ENCODE measurements at places on chromosomes 3 and 15. TPM values are rescaled to one million over a fixed set of nuclear protein-coding genes. Genes with fewer than 3 reads are reported as not detected.
A peak's percentile ranks its signal among the peaks of the same experiment; 100 is the strongest.

DNA sequence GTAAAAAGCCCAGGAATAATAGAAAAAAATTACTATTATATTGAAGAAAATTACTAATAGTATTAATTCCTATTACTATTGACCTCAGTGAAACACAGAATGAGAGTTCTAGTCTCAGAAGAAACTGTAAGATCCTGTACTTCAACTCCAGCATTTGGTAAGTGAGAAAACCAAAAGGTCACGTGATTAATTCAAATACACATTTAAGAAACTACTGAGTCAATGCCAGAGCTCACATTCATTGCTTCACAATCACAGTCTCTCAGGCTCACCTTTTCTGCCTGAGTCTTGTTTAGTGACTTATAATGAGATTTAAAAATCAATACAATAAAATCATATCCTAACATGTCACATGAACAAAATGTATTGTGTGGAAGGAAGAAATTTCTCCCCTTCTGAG, 556.1 kb downstream of the FGF12 start:
- DNase-seq: no peak

- no peak for DNase-seq
Observed at GRCh38 chr3:32946973-32947788, 4.3 kb upstream of the CCR4 start.

DNA sequence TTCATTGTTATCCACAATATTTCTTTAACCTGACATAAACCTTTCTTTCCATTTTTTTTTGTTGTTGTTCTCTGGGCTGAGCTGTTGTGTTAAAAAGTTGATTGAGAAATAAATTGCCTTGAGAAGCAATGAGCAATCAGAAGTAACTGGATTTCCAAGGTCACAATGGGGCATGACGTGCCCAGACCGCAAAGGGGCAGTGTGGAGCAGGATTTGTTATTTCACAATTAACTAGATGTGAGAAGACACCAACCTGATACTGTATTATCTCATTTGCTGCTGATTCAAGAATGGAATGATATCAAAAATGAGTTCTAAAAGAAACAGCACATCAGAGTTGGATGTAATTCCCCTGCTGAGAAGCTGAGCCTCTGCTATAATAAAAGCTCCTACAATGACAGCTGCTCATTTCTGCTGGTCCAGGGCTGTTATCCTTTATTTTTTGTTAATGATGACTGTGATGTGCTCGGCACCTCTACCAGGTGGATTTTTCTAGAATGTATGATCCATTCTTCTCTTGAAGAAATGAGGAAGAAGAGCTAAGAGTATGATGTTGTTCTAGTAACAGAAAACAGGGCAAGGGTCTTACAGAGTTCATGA, 28.1 kb downstream of the CPNE4 start:
- DNase-seq: no peak

DNA sequence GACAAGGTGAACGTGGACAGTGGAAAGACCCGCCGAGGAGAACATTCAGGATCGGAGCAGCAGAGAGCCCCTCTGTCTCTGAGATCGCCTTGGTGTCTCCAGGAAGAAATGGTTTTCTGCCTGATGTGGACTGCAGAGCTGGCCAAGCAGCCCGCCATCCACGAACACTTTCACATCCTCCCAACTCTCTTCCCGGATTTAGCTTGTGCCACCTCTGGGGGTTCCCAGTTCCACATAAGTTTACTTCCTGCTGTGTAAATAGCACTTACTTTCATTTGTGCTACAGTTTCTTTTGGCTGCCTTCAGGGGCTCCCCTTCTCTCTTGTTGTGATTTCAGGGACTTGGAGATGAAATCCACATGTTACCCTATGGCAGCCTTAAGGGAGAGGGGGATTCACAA, 48.4 kb downstream of the SEMA5B start:
- no peak for DNase-seq

GRCh38 chr15:25783607-25784540, 79.3 kb downstream of the ATP10A start:
- no peak for DNase-seq

GRCh38 chr3:160951642-160952487, 153.3 kb downstream of the B3GALNT1 start:
- no peak for DNase-seq

GRCh38 chr3:65400899-65401298, 637.8 kb downstream of the MAGI1 start:
- DNase-seq: no peak

DNA sequence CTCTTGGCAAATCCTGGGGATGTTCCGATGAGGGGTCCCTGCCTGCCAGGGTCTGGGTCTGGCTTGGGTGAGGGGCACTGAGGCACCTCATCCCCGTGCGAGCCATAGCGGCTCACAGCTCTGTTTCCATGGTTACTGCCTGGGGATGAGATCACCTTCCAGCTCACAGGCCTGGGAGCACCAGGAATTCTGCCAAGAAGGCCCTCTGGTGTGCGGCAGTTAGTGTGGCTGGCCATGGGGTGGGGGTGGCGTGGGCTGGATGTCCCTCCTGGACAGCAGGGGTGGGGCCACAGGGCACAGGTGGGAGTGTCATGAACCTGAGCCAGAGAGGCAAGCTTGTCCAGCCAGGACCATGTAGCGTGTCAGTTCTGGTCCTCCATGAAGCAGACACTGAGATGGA, 22.1 kb upstream of the PRR23E start:
- peak; percentile 35 for DNase-seq

DNA sequence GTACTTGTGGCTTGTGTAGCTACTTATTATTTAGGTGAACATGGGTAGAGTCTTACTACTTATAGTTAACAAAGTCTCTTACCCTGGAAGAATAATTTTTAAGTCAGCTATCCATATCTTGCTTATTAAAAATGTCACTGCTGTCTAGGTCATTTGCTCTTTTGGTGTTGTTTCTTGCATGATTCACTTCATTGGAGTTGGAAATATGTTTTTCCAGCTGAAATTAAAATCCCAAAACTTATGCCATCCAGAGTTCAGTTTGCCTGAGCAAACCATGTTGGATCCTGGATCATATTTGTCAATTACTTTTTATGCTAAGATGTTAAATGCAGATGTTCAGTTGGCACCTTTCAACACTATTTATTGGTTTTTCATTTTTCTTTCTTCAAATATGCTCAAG, 421.0 kb upstream of the RBMS3 start:
- peak; percentile 19 for DNase-seq

DNA sequence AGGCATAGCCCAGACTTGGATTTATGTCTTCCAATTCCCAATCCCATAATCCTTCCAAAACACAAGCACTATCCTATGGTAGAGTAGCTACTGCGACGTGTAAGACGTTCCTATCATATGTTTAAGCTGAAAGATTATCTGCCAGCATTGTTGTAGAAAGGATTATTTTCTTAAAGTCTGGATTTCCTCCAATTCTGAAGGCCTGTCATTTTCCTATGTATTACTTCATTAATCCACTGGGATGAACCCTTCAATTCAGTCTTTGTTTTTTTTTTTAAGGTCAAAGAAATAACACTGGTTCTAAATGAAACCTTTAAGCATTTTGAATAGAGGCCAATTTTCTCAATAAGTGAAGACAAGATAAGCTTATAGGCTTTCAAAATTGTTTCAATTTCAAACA, 289.0 kb downstream of the SLC9A9 start:
- DNase-seq: no peak

DNA sequence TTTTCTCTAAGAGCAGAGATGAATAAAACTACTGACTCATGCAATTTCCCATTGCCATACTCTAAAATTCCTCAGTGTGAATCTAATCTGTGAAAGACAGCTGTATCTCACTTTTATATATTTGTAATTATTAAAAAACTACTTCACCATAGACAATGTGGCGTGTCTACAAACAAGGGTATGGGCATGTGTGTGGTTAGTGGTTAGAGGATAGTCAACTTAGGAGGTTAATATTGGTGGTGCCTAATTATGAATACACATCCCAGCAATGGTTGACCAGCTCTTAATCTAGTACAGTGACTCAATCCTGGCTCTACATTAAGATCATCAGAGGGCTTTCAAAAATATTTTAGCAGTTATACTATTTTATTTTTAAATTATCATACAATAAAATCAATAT, 94.5 kb downstream of the GOLIM4 start:
- no peak for DNase-seq

- DNase-seq: peak; percentile 59
Observed at GRCh38 chr3:167814441-167814951, 79.0 kb downstream of the SERPINI1 start.

- no peak for DNase-seq
Observed at GRCh38 chr3:177174607-177175170, 22.6 kb downstream of the TBL1XR1 start.

- DNase-seq: no peak
Observed at GRCh38 chr3:22621205-22621809, 581.8 kb upstream of the UBE2E2 start.

DNA sequence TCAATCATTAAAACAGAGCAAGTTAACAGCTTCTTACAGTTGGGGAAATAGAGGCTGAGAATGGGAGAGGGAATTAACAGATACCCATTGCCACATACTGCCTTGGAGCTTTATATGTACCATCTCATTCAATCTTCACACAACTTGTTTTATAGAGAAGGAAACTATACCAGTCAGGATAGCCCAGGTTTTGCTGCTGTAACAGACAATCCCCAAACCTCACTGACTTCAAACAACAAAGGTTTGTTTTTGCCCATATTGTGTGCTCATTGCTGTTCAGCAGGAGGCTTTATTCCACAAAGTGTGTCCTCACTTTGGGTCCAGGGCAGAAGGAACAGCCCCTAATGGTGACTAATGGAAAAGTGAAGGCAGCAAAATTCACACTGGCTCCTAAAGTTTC, 59.2 kb downstream of the SPSB4 start:
- DNase-seq: no peak

DNA sequence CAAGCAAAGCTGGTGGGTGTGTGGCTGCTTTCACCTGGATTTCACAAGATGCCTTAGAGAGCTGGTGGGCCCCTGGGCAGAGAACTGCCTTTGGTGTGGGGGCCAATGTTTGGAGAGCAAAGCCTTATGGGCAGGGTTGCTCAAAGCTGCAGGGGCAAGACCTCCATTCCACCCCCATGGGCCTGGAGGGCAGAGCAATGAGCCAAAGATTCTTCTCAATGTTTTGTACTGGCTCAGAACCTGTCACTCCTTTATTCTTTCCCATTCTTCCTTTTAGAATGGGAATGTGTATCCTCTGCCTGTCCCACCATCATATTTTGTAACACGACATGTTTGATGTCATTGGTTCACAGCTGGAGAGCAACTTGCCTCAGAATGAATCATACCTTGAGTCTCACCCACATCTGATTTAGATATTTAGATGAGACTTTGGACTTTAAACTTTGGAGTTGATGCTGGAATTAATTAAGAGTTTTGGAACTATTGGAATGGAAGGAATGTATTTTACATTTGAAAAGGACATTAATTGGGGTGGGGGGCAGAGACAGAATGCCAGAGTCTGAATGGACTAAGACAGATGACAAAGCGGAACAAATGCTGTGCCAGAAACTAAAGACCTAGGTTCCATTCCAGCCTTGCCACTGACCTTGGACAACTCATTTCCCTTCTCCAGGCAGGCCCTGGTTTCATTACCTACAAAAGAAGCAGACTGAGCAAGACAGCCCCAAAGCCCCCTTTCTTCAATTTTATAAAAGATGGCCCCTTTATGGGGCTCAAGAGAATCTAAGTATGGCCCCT, 72.9 kb downstream of the DAPK2 start:
- DNase-seq: no peak

- no peak for DNase-seq
Observed at GRCh38 chr3:167716920-167717319, 17.8 kb downstream of the PDCD10 start.

DNA sequence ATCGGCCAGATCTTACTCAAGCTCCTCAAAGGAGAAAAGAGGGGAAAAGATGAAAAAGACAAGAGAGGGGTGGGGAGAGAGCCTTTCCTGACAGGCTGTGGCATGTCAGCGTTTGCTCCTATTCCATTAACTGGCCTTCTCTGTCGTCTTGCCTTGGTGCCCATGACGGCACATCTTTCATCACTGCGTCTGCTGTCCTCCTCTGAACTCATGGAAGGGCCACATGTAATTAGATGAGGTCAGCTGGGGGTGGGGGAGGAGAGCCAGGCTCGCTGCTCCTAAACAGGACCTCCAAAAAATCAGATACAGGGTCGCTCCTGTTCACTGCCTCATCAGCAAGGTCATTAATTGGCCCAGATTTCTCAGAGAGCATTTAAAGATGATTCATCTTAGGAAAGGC, 49.7 kb downstream of the LRTM1 start:
- no peak for DNase-seq

GRCh38 chr15:34944936-34945335, 24.6 kb downstream of the AQR start:
- DNase-seq: no peak

DNA sequence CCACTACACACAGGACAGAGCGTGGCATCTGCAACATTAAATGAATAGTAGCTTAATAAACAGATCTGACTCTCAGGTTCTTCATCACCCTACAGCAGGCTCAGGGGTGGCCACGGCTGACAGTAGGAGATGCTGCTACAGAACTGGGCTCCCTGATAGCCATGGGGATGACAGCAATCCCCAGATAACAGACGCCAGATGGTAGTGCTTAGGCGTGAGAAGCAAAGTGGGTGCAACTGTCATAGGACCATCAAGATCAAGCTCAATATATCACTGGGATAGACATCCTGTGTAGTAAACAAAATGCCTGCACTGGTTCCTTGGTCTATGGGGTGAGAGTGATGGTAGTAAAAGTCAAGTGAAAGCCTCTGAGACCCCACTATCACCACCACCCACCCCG, 2.6 kb upstream of the TPRA1 start:
- no peak for DNase-seq

GRCh38 chr3:38276917-38277630, 5.0 kb upstream of the SLC22A14 start:
- DNase-seq: no peak

GRCh38 chr15:95129574-95129973, 898.2 kb downstream of the MCTP2 start:
- peak; percentile 32 for DNase-seq

GRCh38 chr3:37991823-37992222, 1.2 kb downstream of the VILL start:
- DNase-seq: no peak

- DNase-seq: no peak
Observed at GRCh38 chr3:52265387-52265786, 13.1 kb downstream of the WDR82 start.

- no peak for DNase-seq
Observed at GRCh38 chr3:125147491-125147820, 65.1 kb downstream of the SLC12A8 start.

GRCh38 chr15:52528564-52529340, at the start of gene MYO5A:
TSS of gene MYO5A (minus strand) at chr15:52528880. CDS start at chr15:52528806, 74 bp downstream.
- peak; percentile 43 for DNase-seq

GRCh38 chr3:36135863-36136262, 244.4 kb upstream of the STAC start:
- no peak for DNase-seq

DNA sequence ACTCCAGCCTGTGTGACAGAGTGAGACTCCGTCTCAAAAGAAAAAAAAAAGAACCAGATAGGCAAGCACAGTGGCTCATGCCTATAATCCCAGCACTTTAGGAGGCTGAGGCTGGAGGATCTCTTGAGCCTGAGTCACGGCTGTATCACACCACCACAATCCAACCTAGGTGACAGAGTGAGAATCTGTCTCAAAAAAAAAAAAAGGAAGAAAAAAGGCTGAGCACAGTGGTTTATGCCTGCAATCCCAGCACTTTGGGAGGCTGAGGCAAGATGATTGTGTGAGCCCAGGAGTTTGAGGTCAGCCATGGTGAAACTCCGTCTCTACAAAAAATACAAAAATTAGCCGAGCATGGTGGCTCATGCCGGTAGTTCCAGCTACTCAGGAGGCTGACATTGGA, 5.6 kb upstream of the NICN1 start:
- DNase-seq: no peak

TUSC7 gene
- polyA plus RNA-seq: not detected

CCRL2 gene
- not detected for polyA plus RNA-seq

TWF2 gene
- 24.9 TPM for polyA plus RNA-seq

CERS3 gene
- polyA plus RNA-seq: 1.1 TPM

THOC7 gene
- 49.5 TPM for polyA plus RNA-seq

MNS1 gene
- 5.9 TPM for polyA plus RNA-seq

PP2D1 gene
- 0.88 TPM for polyA plus RNA-seq

SI gene
- polyA plus RNA-seq: not detected

Measured in muscle of arm (tissue), 14 donors.